ENCODE measurements at places on chromosomes 3 and 15.
A peak's percentile ranks its signal among the peaks of the same experiment; 100 is the strongest.

DNA sequence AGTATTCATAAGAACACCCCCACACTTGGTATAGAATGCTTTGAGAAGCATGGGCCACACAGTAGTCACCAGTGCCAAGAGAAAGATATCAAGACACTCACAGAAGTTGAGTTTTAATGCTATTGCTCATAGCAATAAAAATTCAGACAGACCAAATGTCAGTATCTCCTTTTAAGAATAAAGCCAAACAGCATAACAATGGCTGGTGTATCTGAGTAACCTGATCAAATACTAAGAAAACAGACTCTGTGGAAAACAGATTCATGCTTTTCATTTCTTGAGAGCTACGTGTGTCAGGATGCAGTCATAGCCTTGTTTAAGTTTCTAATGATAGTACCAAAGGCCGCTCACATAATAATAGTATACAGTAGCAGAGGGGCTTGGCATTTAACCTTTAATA lies 778.5 kb downstream of the MECOM start:
- DNase-seq, result no peak

GRCh38 chr3:73739791-73740453 lies 115.2 kb upstream of the PDZRN3 start:
- no peak for DNase-seq

- DNase-seq, result no peak
Measured at GRCh38 chr3:183486472-183486871, 58.1 kb upstream of the MCF2L2 start.

- DNase-seq, result peak; percentile 60
Measured at GRCh38 chr15:93288728-93289294, 199.8 kb upstream of the RGMA start.

DNA sequence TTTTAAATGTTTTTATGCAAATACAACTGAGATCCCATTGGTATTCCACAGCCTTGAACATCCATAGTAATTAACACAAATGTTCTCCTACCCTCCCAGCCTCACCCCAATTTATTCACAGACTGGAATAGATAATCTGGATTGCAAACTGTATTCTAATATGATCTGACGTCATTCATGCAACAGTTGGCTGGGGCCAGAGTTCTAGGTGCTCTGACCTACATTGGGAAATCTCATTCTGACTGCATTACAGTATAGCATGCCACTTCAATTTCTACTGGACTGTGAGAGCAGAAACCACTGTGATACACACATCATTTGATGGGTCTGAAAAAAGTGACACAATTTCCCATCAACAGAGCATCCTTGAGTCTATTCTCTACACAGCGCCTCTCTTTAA lies 403.1 kb downstream of the MAGI1 start:
- no peak for DNase-seq

GRCh38 chr15:31517711-31518110 lies 191.1 kb downstream of the KLF13 start:
- no peak for DNase-seq

DNA sequence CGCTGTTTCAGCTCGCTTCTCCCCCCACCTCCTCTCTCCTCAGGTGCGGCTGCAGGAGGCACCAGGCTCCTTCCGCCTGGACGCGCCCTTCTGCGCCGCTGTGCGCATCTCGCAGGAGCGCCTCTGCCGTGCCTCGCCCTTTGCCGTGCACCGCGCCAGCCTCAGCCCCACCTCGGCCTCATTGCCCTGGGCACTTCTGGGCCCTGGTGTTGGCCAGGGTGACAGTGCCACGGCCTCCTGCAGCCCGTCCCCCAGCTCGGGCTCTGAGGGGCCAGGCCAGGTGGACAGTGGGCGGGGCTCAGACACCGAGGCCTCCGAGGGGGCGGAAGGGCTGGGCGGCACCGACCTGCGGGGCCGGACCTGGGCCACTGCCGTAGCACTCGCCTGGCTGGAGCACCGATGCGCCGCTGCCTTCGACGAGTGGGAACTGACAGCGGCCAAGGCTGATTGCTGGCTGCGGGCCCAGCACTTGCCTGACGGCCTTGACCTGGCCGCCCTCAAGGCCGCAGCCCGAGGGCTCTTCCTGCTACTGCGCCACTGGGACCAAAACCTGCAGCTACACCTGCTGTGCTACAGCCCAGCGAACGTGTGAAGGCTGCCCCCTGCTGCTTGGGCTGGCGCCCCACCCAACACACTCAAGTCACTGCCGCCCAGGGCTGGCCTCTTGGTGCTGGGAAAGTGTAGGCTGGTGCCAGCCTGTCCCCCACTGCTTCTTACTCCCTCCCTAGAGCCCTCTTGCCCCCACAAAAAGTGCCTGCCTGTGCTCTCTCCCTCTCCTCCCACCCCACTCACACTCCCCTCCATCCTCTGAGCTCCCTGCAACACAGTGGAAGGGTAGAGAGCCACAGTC lies 7.1 kb downstream of the ALG3 start:
- no peak for DNase-seq

- DNase-seq, result no peak
Measured at GRCh38 chr3:14146381-14147065, 21.7 kb downstream of the TMEM43 start.

- no peak for DNase-seq
Measured at GRCh38 chr3:38588371-38588971, 61.0 kb downstream of the SCN5A start.

DNA sequence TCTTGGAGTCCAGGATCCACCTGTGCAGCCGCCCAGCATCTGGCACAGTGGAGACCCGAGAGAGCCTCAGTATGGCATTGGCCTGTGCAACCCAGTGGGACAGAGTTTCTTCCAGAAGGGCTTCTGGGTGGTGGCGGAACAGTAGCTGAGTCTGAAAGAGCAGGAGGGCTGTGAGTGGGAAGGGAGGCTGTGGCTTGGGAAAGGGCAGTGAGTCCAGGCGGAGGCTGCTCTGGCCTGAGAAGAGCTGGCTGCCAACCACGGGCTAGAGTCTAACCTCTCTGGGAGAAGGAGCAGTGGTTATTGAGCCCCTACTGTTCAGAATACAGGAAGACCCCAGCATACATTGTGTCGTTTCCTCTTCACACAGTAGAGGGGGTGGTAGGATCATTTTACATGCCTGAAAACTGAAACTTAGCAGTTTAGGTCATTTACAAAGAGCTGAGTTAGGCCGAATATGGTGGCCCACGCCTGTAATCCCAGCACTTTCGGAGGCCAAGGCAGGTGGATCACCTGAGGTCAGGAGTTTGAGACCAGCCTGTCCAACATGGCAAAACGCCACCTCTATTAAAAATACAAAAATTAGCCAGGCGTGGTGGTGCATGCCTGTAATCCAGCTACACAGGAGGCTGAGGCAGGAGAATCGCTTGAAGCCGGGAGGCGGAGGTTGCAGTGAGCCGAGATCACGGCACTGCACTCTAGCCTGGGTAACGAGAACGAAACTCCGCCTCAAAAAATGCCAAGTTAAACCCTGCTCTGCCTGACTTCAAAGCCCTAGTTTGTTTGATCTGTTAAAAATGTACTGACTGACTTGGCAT lies 3.2 kb downstream of the AEN start:
- DNase-seq, result no peak

GRCh38 chr3:46400000-46400734 lies 6.7 kb downstream of the CCR5AS start:
- DNase-seq, result no peak

DNA sequence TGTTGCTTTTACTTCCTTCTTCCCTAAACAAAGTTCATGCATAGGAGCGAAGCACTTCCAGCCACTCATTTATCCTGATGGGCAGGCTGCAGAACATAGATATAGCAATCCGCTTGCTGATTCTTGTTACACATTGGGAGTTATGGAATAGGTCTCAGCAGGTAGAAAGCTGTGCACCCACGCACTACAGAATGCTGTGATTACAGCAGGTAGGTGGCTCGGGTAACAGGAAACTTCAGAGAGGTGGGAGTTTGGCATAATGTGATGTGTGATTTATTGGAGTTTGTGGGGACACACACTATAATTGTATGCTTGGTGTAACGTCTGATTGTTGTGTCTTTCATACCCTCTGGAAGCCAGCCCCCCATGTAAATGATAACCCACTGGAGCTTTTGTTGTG lies 99.2 kb upstream of the MEIS2 start:
- peak; percentile 19 for DNase-seq

- DNase-seq, result no peak
Measured at GRCh38 chr3:177523067-177523675, 325.9 kb upstream of the TBL1XR1 start.

- peak; percentile 94 for DNase-seq
Measured at GRCh38 chr15:72473614-72474465, at the start of gene ARIH1. TSS of gene ARIH1 (plus strand) at chr15:72474330. CDS start at chr15:72474640, 310 bp downstream.

- DNase-seq, result no peak
Measured at GRCh38 chr3:55648591-55649318, 161.6 kb upstream of the WNT5A start.

- no peak for DNase-seq
Measured at GRCh38 chr15:73109765-73110164, 57.5 kb downstream of the NEO1 start.

DNA sequence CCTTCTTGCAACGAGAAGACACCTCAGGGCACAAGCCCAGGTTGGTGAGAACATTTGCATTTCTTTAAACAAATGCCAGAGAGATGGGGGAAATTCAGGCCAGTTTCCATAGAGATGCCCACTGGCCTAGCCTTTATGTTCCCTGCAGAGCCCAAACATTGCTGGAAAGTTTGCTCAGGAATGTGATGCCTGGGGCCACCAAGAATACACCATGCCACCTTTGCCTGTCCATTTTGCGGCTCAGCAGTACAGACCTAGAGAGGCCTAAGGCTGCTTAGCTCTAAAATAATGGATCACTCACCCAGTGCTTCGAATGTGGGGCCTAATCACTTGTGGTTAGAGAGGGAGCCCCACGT lies 210.0 kb downstream of the RPLP1 start:
- no peak for DNase-seq

DNA sequence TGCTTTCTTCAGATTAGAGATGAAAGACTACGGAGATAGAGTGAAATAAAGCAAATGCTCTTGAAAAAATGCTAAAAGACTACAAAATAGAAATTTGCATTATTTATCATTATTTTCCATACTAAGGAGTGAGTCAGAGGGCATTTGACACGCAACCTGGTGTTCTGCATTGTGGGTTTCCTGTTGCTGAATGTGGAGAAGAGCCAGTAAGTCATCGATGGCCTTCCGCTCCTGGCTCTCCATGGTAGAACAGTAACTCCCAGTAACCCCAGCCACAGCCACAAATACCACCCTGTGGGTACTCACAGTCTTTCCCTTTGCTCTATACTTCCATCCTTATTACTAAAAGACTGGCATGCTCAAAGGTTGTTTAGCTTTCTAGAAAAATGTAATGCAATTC lies 61.5 kb downstream of the CGGBP1 start:
- no peak for DNase-seq

- DNase-seq, result no peak
Measured at GRCh38 chr3:70360979-70361760, 48.7 kb upstream of the MDFIC2 start.

GRCh38 chr15:26504009-26504408 lies 268.9 kb downstream of the GABRB3 start:
- no peak for DNase-seq

- DNase-seq, result no peak
Measured at GRCh38 chr15:80201256-80202015, 48.6 kb downstream of the FAH start.

GRCh38 chr3:124513610-124513997 lies 216.6 kb upstream of the UMPS start:
- no peak for DNase-seq

Data from nucleus accumbens (tissue), 56 donors.